Activated T-cell treated with anti-CD3 and anti-CD28 coated beads, Interleukin-2, amount 50 U/mL, for 1 hour (primary cell): ENCODE measurements at places on chromosomes 12 and 14.

- peak; percentile 71 for DNase-seq
Observed at GRCh38 chr14:73741386-73741875, 27.2 kb upstream of the PNMA1 start.

DNA sequence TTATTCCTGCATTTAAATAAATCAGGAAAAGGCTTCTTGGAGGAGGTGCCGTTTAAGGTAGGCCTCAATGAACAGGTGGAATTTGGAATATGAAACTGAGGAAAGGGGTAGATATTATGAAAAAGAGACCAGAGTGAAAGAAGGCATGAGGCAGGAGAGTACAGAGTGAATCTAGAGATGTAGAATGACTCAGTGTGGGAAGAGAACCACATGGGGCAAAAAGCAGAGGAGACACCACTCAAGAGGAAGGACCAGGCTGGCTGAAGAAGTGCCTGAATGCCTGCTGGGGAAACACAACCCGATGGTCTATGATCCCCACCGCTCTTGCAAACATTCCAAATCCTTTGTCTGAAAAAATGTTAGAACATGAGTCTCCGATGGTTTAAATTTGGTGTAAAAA lies 1134.1 kb downstream of the VRK1 start:
- no peak for DNase-seq

- DNase-seq, result no peak
Observed at GRCh38 chr12:59182191-59182590, 261.9 kb upstream of the LRIG3 start.

- DNase-seq, result no peak
Observed at GRCh38 chr12:93167841-93168492, 209.8 kb upstream of the NUDT4 start.

DNA sequence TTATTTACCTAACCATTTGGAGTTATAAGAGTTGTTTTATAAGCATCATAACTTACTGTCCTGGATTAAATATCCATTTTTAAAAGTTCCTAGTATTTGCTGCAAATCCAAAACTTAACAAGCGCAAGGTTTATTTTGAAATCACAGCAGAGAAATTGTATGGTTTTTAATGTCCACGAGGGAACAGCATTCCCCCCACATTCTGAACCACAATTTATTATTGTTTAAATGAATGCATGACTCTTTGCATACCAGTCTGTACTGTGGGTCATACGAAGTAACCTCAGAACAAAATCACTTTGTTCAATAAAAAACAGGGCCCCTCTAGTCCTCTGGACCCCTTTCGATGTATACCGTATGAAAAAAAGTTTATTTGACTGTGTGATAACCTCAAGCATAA lies 75.9 kb downstream of the DACT1 start:
- DNase-seq, result no peak

- no peak for DNase-seq
Observed at GRCh38 chr12:9902539-9903228, 21.4 kb downstream of the KLRF2 start.

- DNase-seq, result no peak
Observed at GRCh38 chr12:4477129-4477528, 31.5 kb upstream of the FGF6 start.

DNA sequence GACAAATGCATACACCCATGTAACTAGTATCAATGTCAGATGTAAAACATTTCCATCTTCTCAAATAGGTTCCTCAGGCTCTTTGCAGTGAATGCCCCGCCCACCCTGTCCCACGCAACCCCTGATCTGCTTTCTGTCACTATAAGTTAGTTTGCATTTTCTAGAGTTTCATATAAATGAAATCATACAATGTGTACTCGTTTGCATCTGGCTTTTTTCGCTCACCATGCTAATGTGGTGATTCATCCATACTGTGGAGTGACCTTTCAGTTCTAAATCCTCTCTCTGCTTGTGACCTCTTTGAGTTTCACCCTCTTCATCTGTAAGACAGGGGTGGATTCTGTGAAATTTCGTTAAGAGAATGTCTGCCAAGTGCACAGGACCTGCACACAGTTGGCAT lies 30.6 kb upstream of the MSI1 start:
- DNase-seq, result no peak

DNA sequence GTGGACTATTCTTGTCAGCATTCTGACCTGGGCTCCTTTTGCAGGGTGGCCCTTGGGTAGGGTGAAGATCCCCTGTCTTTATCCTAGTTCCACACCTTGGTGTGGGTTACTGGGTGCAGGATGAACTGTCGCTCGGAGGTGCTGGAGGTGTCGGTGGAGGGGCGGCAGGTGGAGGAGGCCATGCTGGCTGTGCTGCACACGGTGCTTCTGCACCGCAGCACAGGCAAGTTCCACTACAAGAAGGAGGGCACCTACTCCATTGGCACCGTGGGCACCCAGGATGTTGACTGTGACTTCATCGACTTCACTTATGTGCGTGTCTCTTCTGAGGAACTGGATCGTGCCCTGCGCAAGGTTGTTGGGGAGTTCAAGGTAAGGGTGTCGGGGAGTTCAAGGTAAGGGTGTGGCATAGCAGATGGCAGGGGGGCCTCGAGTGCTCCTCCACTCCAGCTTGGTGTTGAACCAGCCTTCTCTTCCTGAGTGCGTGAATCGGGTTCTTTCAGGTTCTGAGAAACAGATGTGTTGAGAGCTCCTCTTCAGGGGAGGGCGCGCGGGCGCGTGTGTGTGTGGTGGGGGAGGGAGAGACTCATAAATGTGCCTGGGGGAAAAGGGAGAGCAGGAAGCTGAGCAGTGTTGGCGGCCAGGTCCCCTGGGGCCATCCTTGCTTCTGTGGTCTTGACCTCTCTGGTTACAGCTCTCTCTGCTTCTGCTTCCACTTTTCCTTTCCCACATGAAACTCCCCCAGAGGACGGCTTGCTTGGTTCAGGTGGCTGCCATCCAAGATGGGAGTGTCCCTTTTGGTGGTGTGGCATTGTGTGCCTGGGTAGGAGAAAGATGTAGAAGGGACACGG lies 4.0 kb downstream of the ATG101 start:
- no peak for DNase-seq

GRCh38 chr12:107152315-107152714 lies 59.0 kb upstream of the CRY1 start:
- DNase-seq, result no peak

GRCh38 chr12:690466-690865 lies 27.2 kb upstream of the NINJ2 start:
- DNase-seq, result no peak

GRCh38 chr12:116698116-116698515 lies 39.8 kb downstream of the SPRING1 start:
- DNase-seq, result no peak

DNA sequence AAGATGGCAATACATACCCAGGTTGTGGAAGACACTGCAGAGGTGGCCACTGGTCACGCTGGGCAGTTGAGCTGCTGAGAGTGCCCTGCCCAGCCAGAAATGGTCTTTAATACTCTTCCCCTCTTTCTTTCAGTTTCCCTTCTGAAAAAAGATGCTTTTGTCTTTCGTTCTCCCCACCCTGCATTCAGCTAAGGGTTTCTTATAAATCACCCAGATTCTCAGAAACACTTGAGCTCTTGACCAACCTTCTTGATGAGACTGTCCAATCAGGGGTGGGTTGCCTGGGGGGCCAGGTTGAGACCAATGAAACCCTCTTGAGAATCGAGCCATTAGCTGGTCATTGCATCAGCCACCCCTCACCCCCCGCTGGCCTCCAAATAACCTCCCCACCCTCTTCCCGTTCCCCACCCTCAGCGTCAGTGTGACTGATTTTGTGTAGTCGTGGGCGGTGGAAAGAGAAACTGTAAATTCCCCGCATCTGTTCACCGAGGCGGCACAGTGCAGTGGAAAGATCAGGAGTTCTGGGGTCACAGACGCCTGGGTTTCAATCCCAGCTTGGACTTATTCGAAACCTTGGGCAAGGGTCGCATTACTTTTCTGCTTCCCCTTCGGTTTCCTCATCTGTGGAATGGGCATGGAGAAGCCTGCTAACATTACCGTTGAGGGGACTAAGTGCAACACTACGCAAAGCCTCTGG lies 52.3 kb downstream of the SLC25A47 start:
- peak; percentile 33 for DNase-seq

DNA sequence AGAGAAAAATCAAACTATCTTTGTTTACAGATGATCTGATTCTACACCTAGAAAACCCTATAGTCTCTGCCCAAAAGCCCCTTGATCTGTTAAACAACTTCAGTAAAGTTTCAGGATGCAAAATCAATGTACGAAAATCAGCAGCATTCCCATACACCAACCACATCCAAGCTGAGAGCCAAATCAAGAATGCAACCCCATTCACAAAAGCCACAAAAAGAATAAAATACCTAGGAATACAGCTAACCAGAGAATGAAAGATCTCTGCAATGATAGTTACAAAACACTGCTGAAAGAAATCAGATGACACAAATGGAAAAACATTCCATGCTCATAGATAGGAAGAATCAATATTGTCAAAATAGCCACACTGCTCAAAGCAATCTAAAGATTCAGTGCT lies 265.7 kb downstream of the AEBP2 start:
- DNase-seq, result no peak

DNA sequence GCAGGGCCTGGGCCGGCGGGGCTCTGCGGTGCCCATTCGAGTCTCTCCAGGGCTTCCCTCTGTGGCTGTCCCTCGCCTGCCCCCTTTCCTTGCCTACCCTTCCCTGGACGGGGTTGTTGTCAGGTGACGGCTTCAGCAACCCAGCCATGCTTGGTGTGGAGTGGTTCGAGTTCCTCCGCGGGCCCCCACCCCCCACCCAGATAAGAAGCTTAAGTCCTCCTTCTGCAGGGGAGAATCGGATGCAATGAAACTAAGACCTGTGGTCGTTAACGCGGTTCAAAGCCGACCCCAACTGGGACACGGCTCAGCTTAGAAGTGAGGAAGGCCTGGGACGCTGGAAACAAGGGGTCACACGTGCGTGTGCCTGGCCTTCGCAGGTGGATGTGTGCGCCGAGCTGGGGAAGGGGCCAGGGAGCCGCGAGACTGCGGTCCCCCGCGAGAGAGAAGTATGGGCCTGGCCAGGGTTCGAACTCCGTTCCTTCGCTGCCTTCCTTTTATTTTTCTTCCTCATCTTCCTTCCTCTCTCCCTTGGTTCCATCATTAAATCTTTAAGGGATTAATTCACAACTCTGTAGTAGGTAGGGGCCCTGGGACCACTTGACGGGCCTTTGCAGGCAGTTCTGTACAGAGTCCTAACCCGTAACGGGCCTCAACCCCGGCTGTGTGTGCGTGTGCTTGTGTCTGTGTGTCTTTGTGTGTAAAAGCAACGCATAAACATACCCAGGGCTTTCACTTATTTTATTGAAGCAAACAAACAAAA lies 3.5 kb downstream of the TTC6 start:
- DNase-seq, result no peak

GRCh38 chr12:23014749-23015148 lies 389.8 kb downstream of the ETNK1 start:
- no peak for DNase-seq

DNA sequence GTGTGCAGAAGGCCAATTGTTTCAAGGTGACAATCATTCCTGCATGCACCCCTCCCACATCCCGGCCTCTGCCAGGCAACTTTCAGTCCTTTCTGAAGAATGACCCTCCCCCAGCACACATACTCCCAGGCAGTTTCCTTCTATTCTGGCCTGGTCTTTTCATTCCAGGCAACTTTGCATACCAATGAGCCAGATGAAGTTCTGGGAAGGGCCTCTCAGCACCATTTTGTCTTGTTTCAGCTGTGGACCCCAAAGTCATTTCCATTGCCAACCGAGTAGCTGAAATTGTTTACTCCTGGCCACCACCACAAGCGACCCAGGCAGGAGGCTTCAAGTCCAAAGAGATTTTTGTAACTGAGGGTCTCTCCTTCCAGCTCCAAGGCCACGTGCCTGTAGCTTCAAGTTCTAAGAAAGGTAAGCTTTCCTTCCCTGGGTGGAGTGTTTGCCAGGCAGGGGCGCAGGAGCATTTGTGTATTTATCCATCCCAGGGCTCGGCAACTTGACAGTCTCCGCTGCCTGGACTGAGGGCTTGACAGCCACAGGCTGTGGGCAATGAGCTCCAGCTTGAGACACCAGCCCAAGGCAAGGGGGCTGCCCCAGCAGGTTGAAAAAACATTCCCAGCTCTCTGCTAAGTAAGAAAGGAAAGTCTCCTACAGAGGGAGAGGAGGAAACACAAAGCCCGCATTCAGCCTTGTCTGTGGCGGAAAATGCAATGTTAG lies 16.4 kb downstream of the BCL2L14 start:
- no peak for DNase-seq

- DNase-seq, result peak; percentile 52
Observed at GRCh38 chr12:107318806-107319532, 225.6 kb upstream of the CRY1 start.

DNA sequence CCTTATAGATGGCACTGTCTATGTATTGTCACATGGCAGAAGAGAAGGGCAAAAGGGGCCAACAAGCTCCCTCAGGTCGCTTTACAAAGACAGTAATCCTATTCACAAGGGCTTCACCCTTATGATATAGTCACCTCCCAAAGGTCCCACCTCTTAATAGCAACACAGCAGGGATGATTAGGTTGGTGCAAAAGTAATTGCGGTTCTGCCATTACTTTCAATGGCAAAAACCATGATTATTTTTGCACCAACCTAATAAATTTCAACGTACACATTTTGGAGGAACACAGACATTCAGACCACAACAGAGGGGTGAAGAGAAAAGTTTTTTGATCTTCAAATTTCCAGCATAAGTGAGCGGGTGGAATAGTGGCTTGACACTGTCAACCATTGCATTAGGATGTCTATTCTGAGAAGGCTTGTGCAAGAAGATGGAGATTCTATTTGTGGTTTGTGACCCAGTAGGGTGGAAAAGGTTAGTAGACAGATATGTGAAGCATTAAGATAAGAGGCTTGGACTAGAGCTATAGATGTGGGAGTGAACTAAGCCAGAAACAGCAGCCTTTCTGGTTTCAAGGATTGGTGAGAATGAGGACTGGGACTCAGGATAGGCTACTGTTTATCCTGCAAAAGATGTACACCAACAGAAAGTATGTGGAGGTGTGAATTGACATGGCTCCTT lies 75.5 kb upstream of the CPSF6 start:
- no peak for DNase-seq

DNA sequence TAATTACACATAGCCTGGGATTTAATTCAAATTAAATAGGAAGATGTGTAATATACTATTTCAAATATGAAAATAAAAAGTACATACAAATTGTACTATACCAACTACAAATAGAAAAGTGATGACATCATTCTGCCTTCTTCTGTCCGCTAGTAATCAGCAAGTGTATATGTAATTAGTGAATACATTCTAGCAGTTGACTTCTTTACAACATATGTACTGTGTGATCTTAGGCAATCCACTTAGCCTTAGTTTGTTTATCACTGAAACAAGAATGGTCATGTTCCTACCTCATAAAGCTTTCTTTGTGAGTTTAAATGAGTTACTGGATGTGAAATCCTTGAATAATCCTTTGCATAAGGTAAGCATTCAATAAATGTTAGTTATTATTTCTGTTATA lies 7.8 kb upstream of the LUM start:
- no peak for DNase-seq
